H4 (cell line): ENCODE measurements at places on chromosomes 2 and 18.

DNA sequence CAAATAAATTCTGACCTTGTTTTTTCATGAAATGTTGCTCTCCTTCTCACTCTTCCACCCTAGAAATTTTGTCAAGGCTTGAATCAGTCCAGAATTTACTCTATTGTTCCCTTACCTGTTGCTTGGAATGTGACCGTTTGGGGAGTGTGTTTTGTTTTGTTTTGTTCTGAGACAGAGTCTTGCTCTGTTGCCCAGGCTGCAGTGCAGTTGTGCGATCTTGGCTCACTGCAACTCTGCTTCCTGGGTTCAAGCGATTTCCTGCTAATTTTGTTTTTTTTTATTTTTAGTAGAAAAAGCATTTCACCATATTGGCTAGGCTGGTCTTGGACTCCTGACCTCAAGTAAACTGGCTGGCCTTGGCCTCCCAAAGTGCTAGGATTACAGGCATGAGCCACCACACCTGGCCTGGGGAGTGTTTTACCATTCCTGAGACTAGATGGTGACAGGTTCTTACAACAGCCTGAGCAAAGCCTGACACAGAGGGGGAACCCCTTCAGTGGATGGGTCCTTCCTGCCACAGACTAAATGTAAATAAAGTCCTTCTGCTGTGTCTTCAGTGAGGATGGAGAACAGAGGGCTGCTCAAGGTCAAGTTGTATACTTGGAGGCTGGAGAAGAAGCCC lies 52.0 kb downstream of the HAUS1 start:
- DNase-seq = no peak

GRCh38 chr2:209579230-209579749 lies 155.4 kb downstream of the MAP2 start:
- DNase-seq = no peak

GRCh38 chr2:111697560-111697959 lies 186.4 kb downstream of the ANAPC1 start:
- DNase-seq = no peak

- DNase-seq = peak; percentile 61
These were observed 258.5 kb downstream of the TWIST2 start for GRCh38 chr2:239106314-239106908.

DNA sequence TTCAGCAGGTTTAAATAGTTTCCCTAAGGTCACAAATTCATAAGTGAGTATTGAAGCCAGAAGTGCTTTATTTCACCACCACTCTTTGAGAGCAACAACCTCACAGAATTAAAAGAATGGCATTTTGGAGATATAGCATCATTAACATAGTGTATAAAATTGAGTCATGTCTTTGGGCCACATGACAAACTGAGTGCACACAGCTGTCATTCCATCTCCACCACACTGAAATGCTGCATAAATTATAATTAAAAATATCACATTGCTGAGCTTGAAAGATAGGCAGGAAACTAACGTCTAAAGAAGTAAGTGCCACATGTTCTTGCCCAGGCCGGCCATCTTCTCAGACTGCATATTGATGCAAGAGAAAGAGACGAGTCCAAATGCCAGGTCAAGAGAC lies 897.9 kb upstream of the CNTNAP5 start:
- DNase-seq = no peak
